Heart left ventricle (tissue), 16 donors: ENCODE measurements at places on chromosomes 5 and 9. TPM values are rescaled to one million over a fixed set of nuclear protein-coding genes. Genes with fewer than 3 reads are reported as not detected.

Gene PRR7
- 1.2 TPM for total RNA-seq

Gene DMRT3
- not detected for total RNA-seq

Gene SEMA5A
- total RNA-seq: 71.5 TPM

Gene SLC4A9
- 0.12 TPM for total RNA-seq

DNA sequence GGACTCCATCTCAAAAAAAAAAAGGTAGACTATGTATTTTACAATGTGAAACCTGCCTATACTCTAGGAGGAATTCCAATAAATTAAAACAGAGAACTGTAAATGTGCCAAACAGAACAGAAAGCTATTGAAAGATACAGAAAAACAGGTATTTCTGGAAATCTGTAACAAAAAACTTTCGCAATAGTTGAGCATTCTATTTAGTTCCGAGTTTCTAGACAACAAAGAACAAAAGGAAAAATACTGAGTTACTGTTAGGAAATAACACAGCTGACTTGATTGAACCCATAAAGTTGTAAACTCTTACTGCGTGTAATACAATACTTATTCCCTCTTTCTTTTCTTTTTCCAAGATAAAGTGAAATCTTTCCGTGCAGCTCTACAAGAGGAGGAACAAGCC is 18.6 kb downstream of the DIMT1 start:
- peaks cover 5% of the 10 kb centered on the region for H3K4me1 ChIP-seq
- no peak overlapping the region for H3K27ac ChIP-seq
- peaks cover 97% of the 10 kb centered on the region for H3K36me3 ChIP-seq
- no peak for DNase-seq
- H3K27me3 ChIP-seq: no peaks in the 10 kb centered on the region
- no peak overlapping the region for H3K4me3 ChIP-seq

- peaks cover 4% of the 10 kb centered on the region for H3K4me1 ChIP-seq
- no peak overlapping the region for H3K27ac ChIP-seq
- no peak for DNase-seq
- no peaks in the 10 kb centered on the region for H3K36me3 ChIP-seq
Measured at GRCh38 chr9:109250311-109250741, 70.5 kb downstream of the EPB41L4B start.

DNA sequence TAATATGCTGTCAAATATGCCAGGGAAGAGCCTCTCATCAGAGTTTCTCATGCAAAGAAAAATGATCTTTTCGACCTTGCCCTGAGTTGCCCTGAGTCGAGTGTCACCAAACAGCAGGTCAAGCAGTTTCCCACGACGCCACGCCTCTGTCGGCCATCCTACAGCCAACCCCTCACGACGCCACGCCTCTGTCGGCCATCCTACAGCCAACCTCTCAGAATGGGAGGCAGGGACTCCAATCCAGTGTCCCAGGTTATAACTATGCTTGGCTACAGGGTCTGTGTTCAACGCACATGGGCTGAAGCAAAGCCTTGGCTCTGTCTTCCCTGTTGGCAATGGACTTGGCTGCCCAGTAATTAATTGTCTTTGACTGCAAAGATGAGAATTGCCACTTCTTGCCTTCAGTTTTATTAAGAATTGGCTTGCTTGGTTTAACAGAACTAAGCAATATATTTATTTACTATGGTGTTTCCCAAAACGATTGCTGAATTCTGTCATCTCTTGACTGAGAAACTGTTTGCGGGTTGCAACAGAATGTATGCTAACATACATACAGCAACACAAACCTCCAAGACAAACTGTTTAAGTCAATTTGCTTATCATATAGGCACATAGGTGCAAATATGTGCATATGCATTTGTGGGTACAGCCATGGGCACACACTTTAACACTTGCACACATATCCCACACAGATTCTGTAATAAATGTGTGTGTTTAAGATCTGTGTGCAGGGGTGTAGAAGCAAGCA is 352.9 kb downstream of the GLIS3 start:
- no peaks in the 10 kb centered on the region for H3K4me1 ChIP-seq
- DNase-seq: no peak
- no peaks in the 10 kb centered on the region for H3K27me3 ChIP-seq
- no peak overlapping the region for H3K27ac ChIP-seq
- no peak overlapping the region for H3K4me3 ChIP-seq
- no peaks in the 10 kb centered on the region for H3K36me3 ChIP-seq

DNA sequence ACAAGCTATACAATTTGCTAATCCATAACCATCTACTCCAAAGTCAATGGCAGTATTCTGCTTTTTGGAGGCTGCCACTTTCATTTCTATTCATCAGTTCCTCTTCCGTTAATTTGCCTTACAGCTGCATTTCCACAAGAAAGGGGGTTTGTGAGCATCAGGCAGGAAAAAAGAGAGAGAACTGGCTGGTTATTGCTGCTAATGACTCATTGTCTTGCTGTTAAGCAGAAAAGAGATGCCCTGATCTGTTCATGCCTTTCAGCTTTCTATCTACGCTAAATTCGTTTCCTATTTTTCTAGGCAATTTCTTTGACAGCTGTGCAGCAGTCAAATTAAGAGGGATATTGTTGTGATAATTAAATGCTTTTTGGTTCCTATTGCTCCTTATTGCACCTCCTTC is 65.9 kb upstream of the GNAQ start:
- H3K4me3 ChIP-seq: no peak overlapping the region
- DNase-seq: no peak
- H3K27ac ChIP-seq: no peak overlapping the region
- no peaks in the 10 kb centered on the region for H3K27me3 ChIP-seq

- H3K27ac ChIP-seq: no peak overlapping the region
- H3K36me3 ChIP-seq: no peaks in the 10 kb centered on the region
- H3K4me1 ChIP-seq: no peaks in the 10 kb centered on the region
- no peaks in the 10 kb centered on the region for H3K27me3 ChIP-seq
Measured at GRCh38 chr9:9215050-9215449, 1397.8 kb downstream of the PTPRD start.

DNA sequence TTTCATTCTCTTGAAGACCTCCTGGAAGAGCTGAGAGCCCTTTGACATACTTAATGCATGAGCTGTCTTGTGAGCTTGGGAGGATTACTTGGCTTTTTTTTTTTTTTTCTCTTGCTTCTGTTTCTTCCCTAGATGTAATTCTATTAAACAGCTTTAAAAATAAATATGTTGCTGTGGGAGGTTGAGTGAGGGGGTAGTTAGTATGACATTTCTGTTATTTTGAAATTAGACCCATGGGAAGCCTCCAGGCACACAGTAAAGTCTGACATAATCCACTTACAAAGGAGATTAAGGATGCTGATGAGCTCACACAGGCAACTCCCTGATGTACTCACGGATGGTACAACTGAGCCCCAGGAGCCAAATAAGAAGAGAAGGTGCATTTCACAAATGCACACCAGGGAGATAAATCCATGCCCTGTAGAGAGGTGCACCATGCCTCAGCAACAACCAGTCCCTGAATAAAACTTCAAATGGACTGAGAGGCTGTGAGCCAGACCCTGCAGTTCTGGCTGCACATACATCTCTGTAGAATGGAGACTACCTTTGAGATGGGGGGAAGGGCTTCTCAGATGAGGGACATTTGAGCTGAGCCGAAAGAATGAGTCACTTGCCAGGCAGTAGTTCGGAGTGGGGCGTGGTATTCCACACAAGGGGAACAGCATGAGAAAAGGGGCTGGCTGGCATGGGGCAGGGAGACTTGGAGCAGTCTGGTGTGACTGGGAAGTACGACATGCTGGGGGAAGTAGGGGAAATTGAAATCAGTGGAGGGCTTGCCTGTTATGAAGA is 68.7 kb downstream of the ACTL7B start:
- H3K4me1 ChIP-seq: no peaks in the 10 kb centered on the region
- no peak for DNase-seq
- H3K36me3 ChIP-seq: no peaks in the 10 kb centered on the region
- no peak overlapping the region for H3K27ac ChIP-seq
- no peak overlapping the region for H3K4me3 ChIP-seq

DNA sequence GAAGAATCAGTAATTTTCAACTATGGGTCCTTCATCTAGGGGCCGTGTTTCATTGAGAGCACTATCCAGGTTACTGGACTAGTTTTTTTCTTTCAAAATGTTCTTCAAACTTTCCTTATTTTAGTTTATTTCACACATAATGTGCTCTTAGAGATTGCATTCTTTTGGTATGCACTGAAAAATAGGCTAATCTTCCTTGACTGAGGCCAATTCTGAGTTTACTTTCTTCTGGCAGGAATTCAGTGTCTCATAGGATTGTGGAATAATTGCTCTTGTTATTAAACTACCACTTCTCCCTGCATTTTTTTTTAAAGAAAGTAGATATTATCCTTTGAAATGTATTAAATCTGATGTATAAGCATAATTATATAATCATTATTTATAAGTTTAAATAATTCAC is 624.5 kb downstream of the RAB3C start:
- H3K36me3 ChIP-seq: no peaks in the 10 kb centered on the region
- no peak for DNase-seq
- H3K4me1 ChIP-seq: no peaks in the 10 kb centered on the region
- no peak overlapping the region for H3K4me3 ChIP-seq
- no peaks in the 10 kb centered on the region for H3K27me3 ChIP-seq

DNA sequence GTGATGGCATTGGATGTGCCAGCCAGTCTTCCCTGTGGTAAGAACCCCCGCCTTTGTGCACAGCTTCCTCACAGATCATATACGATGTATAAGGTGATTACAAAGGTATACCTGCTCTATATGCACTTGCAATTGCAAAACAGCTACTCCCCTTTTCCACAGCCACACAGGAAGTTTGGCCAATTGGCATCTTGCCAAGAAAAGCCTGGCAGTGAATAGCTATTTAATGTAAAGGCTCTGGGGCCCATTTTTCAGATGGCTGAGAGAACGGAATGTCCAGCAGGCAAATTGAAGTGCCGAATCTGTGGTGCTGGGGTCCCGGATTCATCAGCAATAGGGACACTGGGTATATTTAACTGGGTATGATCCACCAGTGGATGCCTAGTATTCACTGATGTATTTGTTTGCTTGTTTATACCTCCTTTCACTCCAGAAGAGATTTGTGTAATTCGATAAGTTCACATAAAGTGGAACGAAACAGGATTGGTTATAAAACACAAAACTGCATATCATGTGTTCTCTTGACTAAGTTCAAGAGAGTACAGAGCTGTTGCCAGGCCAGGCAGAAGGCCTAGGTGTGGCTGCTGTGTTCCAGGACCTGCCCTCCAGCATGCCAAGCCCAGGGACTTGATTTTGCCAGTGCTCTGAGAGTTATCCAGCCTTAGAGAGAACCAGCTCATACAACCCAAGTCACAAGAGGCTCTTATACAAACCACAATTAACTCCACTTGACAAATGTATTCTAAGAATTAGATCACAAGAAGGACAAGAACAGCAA is 27.7 kb upstream of the GABRP start:
- H3K36me3 ChIP-seq: no peaks in the 10 kb centered on the region
- no peaks in the 10 kb centered on the region for H3K27me3 ChIP-seq
- peak; percentile 79 for DNase-seq
- peaks cover 30% of the 10 kb centered on the region for H3K4me1 ChIP-seq
- no peak overlapping the region for H3K4me3 ChIP-seq

- DNase-seq: no peak
- no peak overlapping the region for H3K27ac ChIP-seq
- no peak overlapping the region for H3K4me3 ChIP-seq
- H3K4me1 ChIP-seq: no peaks in the 10 kb centered on the region
- no peaks in the 10 kb centered on the region for H3K27me3 ChIP-seq
- no peaks in the 10 kb centered on the region for H3K36me3 ChIP-seq
Measured at GRCh38 chr5:39203275-39203922, 16.0 kb downstream of the FYB1 start.

DNA sequence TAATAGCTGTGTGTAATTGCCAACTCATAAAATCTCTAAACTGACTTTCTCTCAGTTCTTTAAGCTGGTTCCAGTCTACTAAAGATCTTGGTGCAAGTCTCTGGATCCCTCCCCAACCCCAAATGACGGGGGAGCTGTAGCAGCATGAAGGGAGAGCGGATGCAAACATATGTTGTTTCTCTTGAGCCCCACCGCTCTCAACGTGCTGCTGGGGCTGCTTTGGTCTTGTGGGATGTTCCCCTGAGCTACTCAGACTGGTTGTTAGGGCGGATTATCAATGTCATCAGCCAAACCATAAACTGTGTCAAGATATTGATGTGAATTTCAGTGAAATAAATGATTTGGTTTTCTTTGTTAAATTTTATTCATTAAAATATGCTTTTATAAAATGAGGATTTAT is 40.9 kb upstream of the APC start:
- no peaks in the 10 kb centered on the region for H3K36me3 ChIP-seq
- no peak overlapping the region for H3K4me3 ChIP-seq
- H3K4me1 ChIP-seq: no peaks in the 10 kb centered on the region
- no peaks in the 10 kb centered on the region for H3K27me3 ChIP-seq
- no peak for DNase-seq
